Central memory CD8-positive, alpha-beta T cell (primary cell): ENCODE measurements at places on chromosomes 12 and 14.

DNA sequence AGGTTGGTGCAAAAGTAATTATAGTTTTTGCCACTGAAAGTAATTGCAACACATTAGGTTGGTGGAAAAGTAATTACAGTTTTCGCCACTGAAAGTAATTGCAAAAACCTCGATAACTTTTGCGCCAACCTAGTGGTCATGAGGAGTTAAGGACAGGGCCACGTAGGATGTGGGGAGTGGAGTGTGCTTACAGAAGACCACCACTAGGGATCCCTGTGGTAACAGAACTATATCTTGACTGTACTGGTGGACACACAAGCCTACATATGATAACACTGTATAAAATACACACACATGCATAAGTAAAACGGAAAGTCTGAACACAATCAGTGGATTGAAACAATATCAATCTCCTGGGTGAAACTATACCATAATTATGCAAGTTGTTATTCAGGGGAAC, 187.4 kb upstream of the ABCD2 start:
- no peak overlapping the region for H3K4me3 ChIP-seq
- H3K27ac ChIP-seq = no peak overlapping the region
- DNase-seq = no peak
- peaks cover 3% of the 10 kb centered on the region for H3K36me3 ChIP-seq
- peaks cover 9% of the 10 kb centered on the region for H3K4me1 ChIP-seq

GRCh38 chr12:121196902-121197301, 13.0 kb upstream of the P2RX4 start:
- no peak overlapping the region for H3K4me3 ChIP-seq
- no peaks in the 10 kb centered on the region for H3K36me3 ChIP-seq
- no peaks in the 10 kb centered on the region for H3K27me3 ChIP-seq
- no peak for DNase-seq

- H3K4me3 ChIP-seq = no peak overlapping the region
- peaks cover 52% of the 10 kb centered on the region for H3K27me3 ChIP-seq
- H3K4me1 ChIP-seq = peaks cover 5% of the 10 kb centered on the region
- no peak overlapping the region for H3K27ac ChIP-seq
- DNase-seq = no peak
- no peaks in the 10 kb centered on the region for H3K36me3 ChIP-seq
Observed at GRCh38 chr12:62210422-62210821, 49.8 kb upstream of the USP15 start.

DNA sequence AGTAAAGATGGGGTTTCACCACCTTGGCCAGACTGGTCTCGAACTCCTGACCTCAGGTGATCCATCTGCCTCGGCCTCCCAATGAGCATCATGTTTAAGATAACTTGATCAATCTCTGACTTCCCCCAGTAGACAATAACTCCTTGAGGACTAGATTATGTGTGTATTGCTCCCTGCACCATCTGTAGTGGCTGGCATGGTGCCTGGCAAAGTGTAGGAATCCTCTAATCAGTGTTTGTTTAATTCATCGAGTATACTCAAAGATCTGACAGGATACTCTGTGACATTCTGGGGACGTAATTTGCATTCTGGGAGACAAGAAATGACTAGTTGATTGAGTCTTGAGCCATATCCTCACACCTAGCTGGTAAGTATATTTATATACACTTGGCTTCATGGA, 873.5 kb upstream of the TMEM132C start:
- H3K27ac ChIP-seq = no peak overlapping the region
- H3K4me3 ChIP-seq = no peak overlapping the region
- peaks cover 40% of the 10 kb centered on the region for H3K27me3 ChIP-seq
- DNase-seq = no peak
- H3K4me1 ChIP-seq = no peaks in the 10 kb centered on the region

GRCh38 chr12:128867466-128867865, 14.2 kb downstream of the GLT1D1 start:
- H3K4me1 ChIP-seq = no peaks in the 10 kb centered on the region
- no peak for DNase-seq
- no peaks in the 10 kb centered on the region for H3K36me3 ChIP-seq
- peaks cover 10% of the 10 kb centered on the region for H3K27me3 ChIP-seq

DNA sequence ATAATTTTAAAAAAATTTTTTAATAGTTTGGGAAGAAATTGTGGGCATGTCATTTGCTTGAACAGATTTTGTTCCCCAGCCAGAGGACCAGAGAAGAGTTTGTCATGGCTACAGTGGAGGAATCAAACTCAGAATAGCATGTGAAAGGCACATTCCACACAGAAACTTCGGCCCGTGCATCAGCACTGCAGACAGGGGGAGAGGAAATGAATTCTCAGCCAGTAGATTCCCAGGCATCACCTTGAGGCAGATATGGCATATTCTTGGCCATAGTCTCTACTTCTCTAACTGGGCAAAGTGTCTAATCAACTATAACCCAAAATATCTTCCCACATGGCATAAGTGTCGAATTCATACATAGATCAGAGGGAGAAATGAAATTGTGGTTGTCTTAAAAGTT, 153.3 kb downstream of the PRKCH start:
- H3K36me3 ChIP-seq = peaks cover 67% of the 10 kb centered on the region
- no peaks in the 10 kb centered on the region for H3K27me3 ChIP-seq
- no peak for DNase-seq
- H3K4me1 ChIP-seq = peaks cover 92% of the 10 kb centered on the region

- no peaks in the 10 kb centered on the region for H3K36me3 ChIP-seq
- DNase-seq = no peak
- no peaks in the 10 kb centered on the region for H3K4me1 ChIP-seq
- H3K27ac ChIP-seq = no peak overlapping the region
Observed at GRCh38 chr12:59119676-59120075, 199.4 kb upstream of the LRIG3 start.

GRCh38 chr12:59867055-59867454, 271.2 kb downstream of the SLC16A7 start:
- H3K4me3 ChIP-seq = no peak overlapping the region
- no peak overlapping the region for H3K27ac ChIP-seq
- no peaks in the 10 kb centered on the region for H3K36me3 ChIP-seq
- no peaks in the 10 kb centered on the region for H3K4me1 ChIP-seq
- peaks cover 12% of the 10 kb centered on the region for H3K27me3 ChIP-seq

GRCh38 chr12:88299567-88300101, 157.5 kb downstream of the TMTC3 start:
- no peak overlapping the region for H3K4me3 ChIP-seq
- no peaks in the 10 kb centered on the region for H3K36me3 ChIP-seq
- no peak overlapping the region for H3K27ac ChIP-seq
- H3K4me1 ChIP-seq = no peaks in the 10 kb centered on the region
- DNase-seq = no peak
- H3K27me3 ChIP-seq = no peaks in the 10 kb centered on the region

DNA sequence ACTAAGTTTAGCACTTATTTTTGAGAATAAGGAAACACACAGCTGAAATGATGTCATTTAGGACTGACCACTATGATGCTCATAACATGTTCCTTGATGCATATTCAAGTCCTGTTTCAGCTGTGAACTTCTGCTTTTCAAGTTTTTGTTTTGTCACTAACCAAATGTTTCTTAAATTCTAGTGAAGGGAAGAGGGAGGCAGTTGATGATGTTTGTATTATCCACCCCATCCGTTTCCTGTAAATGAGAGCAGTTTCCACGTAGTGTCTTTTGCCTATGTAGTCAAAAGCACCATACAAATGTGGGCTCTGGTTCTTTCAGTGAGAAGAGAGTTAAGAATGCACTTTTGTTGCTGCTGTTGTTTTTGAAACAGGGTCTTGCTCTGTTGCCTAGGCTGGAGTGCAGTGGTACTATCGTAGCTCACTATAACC, 491.8 kb downstream of the PCNX1 start:
- DNase-seq = no peak
- H3K4me3 ChIP-seq = no peak overlapping the region
- peaks cover 37% of the 10 kb centered on the region for H3K4me1 ChIP-seq
- peak overlapping the region; percentile 82 for H3K27ac ChIP-seq
- H3K36me3 ChIP-seq = peaks cover 3% of the 10 kb centered on the region

DNA sequence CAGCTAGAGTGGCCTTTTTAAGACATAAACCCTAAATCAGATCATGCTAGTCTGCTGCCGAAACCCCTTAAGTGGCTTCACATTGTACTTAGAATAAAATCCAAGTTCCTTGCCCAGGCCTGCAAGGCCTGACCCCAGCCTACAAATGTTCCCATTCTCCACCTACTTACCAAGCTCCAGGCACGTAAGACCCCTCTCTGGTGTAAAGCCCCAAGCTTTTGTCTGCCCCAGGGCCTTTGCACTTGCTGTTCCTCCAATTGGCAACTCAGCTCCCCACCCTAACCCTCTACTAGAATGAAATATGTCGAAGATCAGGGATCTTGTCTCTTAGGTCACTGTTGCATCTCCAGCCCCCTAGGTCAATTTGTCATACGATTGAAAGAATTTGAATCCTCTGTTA, 27.1 kb upstream of the MED13L start:
- H3K36me3 ChIP-seq = no peaks in the 10 kb centered on the region
- no peak overlapping the region for H3K27ac ChIP-seq
- no peaks in the 10 kb centered on the region for H3K27me3 ChIP-seq

- H3K4me1 ChIP-seq = no peaks in the 10 kb centered on the region
- H3K4me3 ChIP-seq = no peak overlapping the region
- no peak for DNase-seq
- H3K36me3 ChIP-seq = no peaks in the 10 kb centered on the region
- no peaks in the 10 kb centered on the region for H3K27me3 ChIP-seq
Observed at GRCh38 chr12:80293347-80293746, 150.7 kb upstream of the PTPRQ start.

- no peaks in the 10 kb centered on the region for H3K36me3 ChIP-seq
- H3K4me3 ChIP-seq = no peak overlapping the region
- H3K27me3 ChIP-seq = peaks cover 60% of the 10 kb centered on the region
- DNase-seq = no peak
- no peak overlapping the region for H3K27ac ChIP-seq
Observed at GRCh38 chr12:26100666-26101349, 24.0 kb downstream of the BHLHE41 start.

GRCh38 chr12:51187370-51187987, 14.5 kb upstream of the TFCP2 start:
- H3K4me1 ChIP-seq = no peaks in the 10 kb centered on the region
- H3K36me3 ChIP-seq = peaks cover 7% of the 10 kb centered on the region
- H3K27ac ChIP-seq = no peak overlapping the region
- no peak for DNase-seq
- H3K4me3 ChIP-seq = no peak overlapping the region

DNA sequence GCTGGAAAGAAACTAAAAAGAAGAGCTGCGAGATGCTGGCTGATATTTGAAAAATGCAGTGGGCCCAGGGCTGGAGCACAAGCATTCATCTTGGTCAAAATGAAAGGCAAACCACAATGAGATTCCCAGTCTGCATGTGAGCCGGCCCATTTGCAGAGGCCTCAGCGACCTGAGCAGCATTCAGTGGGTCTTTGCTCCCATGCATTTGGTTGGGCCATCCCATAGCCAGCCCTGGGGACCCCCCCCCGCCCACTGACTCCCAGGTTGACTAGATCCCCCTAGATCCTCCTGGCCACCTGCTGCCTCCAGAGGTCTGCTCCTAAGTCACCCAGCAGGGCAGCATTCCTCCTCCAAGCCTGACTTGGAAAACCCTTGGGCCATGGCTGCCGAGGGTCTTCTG, 59.8 kb downstream of the PRMT8 start:
- H3K36me3 ChIP-seq = no peaks in the 10 kb centered on the region
- peaks cover 51% of the 10 kb centered on the region for H3K27me3 ChIP-seq
- H3K27ac ChIP-seq = no peak overlapping the region
- H3K4me3 ChIP-seq = no peak overlapping the region
- no peaks in the 10 kb centered on the region for H3K4me1 ChIP-seq

DNA sequence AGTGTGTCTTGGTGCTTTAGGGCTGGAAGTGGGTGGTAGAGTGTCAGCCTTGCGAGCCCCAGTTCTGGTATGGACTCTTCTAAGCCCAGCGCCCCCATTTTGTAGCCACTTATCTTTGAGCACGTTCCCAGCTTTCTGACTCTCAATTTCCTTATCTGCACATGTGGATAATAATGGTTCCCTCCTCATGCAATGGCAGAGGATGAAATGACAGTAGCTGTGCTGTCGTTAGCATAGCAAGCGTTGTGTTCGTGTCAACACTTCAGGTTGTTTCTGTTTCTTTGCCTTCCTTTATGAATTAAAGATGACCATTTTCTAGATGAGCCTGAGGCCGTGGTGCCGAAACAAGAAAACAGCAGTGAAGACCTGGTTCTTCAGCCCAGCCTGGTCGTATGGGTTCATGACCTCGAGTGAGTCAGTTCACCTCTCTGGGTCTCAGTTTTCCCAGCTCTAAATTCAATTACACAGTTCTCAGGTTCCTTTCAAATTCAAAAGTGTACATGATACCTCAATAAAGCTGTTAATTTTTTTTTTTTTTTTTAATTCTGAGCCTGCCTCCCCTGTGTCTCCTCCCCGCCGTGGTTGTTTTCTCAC, 233.0 kb downstream of the SLC41A2 start:
- no peaks in the 10 kb centered on the region for H3K27me3 ChIP-seq
- peaks cover 87% of the 10 kb centered on the region for H3K4me1 ChIP-seq
- no peak overlapping the region for H3K4me3 ChIP-seq
- H3K36me3 ChIP-seq = peaks cover 30% of the 10 kb centered on the region
- DNase-seq = no peak

DNA sequence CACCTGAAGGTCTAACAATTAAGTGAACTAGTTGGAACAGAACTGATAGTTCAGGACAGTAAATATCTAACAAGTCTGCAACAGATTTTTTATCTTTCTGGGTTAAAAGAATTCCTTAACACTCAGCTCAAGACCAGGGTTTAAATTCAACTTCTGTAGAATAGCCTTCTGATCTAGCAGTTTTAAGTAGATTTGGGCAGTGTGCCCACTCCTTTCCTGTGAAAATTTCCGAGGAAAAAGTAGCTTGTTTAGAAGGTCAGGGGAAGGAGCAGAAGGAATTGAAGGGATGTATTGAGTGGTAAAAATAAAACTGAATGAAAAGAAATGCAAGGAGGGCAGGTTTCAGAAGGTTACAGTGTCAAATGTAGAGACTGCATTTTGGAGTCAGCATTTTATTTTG, 45.8 kb downstream of the ATL1 start:
- H3K27ac ChIP-seq = no peak overlapping the region
- no peaks in the 10 kb centered on the region for H3K4me1 ChIP-seq
- DNase-seq = no peak
- H3K4me3 ChIP-seq = no peak overlapping the region

- H3K27ac ChIP-seq = no peak overlapping the region
- no peaks in the 10 kb centered on the region for H3K4me1 ChIP-seq
- no peaks in the 10 kb centered on the region for H3K36me3 ChIP-seq
- H3K4me3 ChIP-seq = no peak overlapping the region
- DNase-seq = no peak
Observed at GRCh38 chr12:23169012-23169695, 544.2 kb downstream of the ETNK1 start.

GRCh38 chr12:1532375-1533165, 61.8 kb downstream of the FBXL14 start:
- H3K4me1 ChIP-seq = peaks cover 31% of the 10 kb centered on the region
- H3K36me3 ChIP-seq = peaks cover 6% of the 10 kb centered on the region
- peak overlapping the region; percentile 79 for H3K4me3 ChIP-seq
- H3K27me3 ChIP-seq = peaks cover 73% of the 10 kb centered on the region

- no peak for DNase-seq
- peak overlapping the region; percentile 30 for H3K4me3 ChIP-seq
- H3K27me3 ChIP-seq = no peaks in the 10 kb centered on the region
- H3K36me3 ChIP-seq = peaks cover 3% of the 10 kb centered on the region
- H3K4me1 ChIP-seq = peaks cover 72% of the 10 kb centered on the region
Observed at GRCh38 chr12:113083863-113084435, 27.4 kb downstream of the DTX1 start.
